ENCODE measurements at places on chromosomes 7 and 10.

- no peak for DNase-seq
These were observed 78.1 kb downstream of the TPST1 start for GRCh38 chr7:66283003-66283920.

GRCh38 chr10:49559476-49559875, 20.6 kb upstream of the ERCC6 start:
- DNase-seq: no peak

DNA sequence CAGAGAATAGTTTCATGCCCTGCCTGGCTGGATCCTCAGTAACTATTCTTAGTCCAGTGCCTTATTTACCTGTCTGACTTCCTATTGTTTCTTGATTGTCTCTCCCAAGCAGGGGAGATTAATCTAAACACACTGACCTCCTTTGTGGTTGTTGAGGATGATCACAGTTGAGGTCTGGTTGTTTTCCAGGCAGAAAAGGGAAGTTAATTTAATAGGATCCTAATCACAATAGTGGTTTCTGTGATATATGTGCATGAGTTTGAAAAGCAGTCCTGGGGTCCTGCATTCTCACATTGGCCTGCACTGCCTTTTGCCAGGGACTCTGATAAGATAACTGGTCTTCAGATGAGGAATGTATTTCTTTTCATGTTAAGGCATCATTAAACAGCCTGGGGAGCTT, 130.1 kb downstream of the SND1 start:
- no peak for DNase-seq

- DNase-seq: no peak
These were observed 29.1 kb downstream of the STRA8 start for GRCh38 chr7:135262623-135263320.

GRCh38 chr7:44172803-44173424, 16.3 kb downstream of the GCK start:
- DNase-seq: no peak

- DNase-seq: no peak
These were observed 37.4 kb downstream of the RGS10 start for GRCh38 chr10:119505131-119505551.

DNA sequence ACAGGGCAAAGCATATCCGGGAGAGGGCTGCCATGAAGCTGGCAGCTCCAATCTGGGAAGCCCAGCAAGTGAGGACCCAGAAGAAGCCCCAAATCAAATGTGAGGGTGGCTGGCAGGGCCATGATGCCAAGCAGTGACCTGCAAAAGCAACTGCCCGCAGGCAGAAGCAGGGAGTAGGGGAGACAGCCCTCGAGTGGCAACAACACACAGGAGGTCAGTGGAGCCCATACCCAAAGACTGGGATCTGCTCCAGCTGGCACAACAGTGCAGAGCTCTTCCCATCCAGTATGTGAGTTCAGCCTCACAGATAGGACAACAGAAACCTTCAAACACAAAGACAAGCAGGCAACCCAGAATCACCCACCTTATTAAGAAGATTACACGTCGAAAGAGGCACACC, 45.0 kb downstream of the GRID1 start:
- DNase-seq: no peak

GRCh38 chr7:37047260-37047659, 323.0 kb upstream of the AOAH start:
- DNase-seq: no peak
